ENCODE measurements at places on chromosomes 12 and 14.

GRCh38 chr12:93072340-93072739 is 143.2 kb upstream of the EEA1 start:
- H3K27ac ChIP-seq = no peak overlapping the region
- H3K4me1 ChIP-seq = no peaks in the 10 kb centered on the region
- no peaks in the 10 kb centered on the region for H3K27me3 ChIP-seq
- H3K36me3 ChIP-seq = no peaks in the 10 kb centered on the region

DNA sequence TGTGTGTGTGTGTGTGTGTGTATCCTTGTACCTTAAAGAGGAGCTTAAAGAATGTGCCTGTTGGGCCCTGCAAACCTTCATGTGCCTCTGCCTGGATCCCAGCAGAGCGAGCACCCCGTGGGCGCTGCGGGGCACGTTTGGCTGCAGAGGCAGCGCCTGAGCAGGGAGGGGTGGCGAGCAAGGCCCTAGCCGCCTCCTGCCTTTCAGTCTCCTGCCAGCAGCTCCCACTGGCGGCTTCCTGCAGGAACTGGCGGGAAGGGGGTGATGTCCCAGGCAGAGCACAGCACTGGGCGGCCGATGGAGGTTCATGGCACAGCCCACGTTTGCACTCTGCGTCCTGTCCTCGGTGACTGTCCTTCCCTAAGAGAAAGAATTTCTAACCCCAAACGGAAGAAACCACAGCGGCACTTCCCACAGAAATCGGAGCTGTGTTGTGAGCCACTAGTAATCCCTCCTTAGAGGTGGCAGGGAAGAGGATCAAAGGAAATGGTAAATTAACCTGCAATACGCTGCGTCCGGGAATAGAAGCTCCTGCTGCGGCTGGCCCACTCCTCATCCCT is 19.8 kb downstream of the ZBTB42 start:
- H3K4me3 ChIP-seq = no peak overlapping the region
- no peaks in the 10 kb centered on the region for H3K4me1 ChIP-seq
- H3K36me3 ChIP-seq = peaks cover 6% of the 10 kb centered on the region
- DNase-seq = peak; percentile 85

GRCh38 chr14:81946375-81946774 is 412.7 kb upstream of the SEL1L start:
- no peak overlapping the region for H3K4me3 ChIP-seq
- H3K27me3 ChIP-seq = no peaks in the 10 kb centered on the region
- H3K4me1 ChIP-seq = no peaks in the 10 kb centered on the region
- no peak overlapping the region for H3K27ac ChIP-seq

- peaks cover 8% of the 10 kb centered on the region for H3K36me3 ChIP-seq
- no peak overlapping the region for H3K4me3 ChIP-seq
- no peak overlapping the region for H3K27ac ChIP-seq
- H3K27me3 ChIP-seq = no peaks in the 10 kb centered on the region
- H3K4me1 ChIP-seq = peaks cover 2% of the 10 kb centered on the region
Observed at GRCh38 chr12:64229796-64230195, 7.7 kb upstream of the KICS2 start.

DNA sequence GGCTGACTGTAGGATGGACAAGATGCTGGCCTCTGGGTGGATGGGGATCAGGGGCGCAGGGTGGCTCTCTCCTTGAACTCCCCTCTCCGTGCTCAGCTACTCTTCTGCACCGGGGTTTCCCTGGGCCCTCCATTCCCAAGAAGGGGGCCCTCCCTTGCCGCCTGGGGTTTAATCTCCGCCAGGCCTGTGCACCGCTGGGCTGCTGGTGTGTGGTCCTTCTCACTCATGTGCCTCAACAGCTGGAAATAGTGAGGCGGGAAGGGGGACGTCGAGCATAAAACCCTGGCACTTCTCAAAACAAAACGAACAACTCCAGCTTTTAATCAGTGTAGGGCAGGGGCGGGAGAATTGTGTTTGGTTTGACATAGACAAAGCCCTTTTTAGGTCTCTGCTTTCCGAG is 19.0 kb upstream of the SMOC1 start:
- no peak for DNase-seq
- H3K27ac ChIP-seq = no peak overlapping the region
- no peaks in the 10 kb centered on the region for H3K27me3 ChIP-seq
- peaks cover 7% of the 10 kb centered on the region for H3K4me1 ChIP-seq

- H3K27me3 ChIP-seq = no peaks in the 10 kb centered on the region
- H3K27ac ChIP-seq = no peak overlapping the region
- no peaks in the 10 kb centered on the region for H3K36me3 ChIP-seq
- H3K4me3 ChIP-seq = no peak overlapping the region
Observed at GRCh38 chr12:4421590-4422031, 24.0 kb downstream of the FGF6 start.

- no peak overlapping the region for H3K4me3 ChIP-seq
- H3K27me3 ChIP-seq = no peaks in the 10 kb centered on the region
- no peak overlapping the region for H3K27ac ChIP-seq
- H3K4me1 ChIP-seq = no peaks in the 10 kb centered on the region
- no peaks in the 10 kb centered on the region for H3K36me3 ChIP-seq
- DNase-seq = no peak
Observed at GRCh38 chr12:90106568-90106967, 397.9 kb upstream of the ATP2B1 start.

DNA sequence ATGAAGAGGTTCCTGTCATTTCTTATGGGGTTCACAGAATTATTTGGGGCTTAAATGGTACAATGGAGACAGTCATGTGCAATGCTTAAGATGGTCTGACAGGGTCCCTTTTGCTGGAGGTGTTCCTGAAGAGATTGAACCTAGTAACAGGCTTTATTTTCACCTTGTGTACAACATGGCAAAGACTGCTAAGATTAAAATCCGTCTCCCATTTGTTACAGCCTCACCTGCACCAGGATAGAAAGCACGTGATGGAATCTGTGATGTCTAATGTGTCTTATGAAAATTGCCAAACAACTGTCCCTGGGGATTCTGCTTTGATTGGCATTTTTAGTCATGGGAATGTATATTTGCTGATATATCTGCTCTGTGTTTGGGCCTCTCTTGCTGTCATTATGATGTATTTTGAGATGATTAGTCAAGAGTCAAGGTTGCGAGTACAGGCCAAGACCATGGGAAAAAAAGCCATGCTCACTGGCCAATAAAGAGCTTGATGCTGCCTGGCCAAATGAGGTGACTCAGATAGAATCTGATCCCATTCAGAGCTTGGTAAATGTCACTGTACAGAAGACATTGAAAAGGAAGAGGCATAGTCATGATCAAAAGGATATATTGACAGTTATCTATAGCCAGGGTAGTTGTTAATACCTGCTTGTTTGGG is 96.1 kb downstream of the FLRT2 start:
- H3K27ac ChIP-seq = no peak overlapping the region
- no peaks in the 10 kb centered on the region for H3K27me3 ChIP-seq
- DNase-seq = no peak
- no peaks in the 10 kb centered on the region for H3K4me1 ChIP-seq
- H3K36me3 ChIP-seq = peaks cover 11% of the 10 kb centered on the region

- no peak for DNase-seq
- no peak overlapping the region for H3K27ac ChIP-seq
- H3K36me3 ChIP-seq = no peaks in the 10 kb centered on the region
- H3K27me3 ChIP-seq = no peaks in the 10 kb centered on the region
- no peak overlapping the region for H3K4me3 ChIP-seq
Observed at GRCh38 chr14:88838015-88838414, 13.6 kb downstream of the TTC8 start.

DNA sequence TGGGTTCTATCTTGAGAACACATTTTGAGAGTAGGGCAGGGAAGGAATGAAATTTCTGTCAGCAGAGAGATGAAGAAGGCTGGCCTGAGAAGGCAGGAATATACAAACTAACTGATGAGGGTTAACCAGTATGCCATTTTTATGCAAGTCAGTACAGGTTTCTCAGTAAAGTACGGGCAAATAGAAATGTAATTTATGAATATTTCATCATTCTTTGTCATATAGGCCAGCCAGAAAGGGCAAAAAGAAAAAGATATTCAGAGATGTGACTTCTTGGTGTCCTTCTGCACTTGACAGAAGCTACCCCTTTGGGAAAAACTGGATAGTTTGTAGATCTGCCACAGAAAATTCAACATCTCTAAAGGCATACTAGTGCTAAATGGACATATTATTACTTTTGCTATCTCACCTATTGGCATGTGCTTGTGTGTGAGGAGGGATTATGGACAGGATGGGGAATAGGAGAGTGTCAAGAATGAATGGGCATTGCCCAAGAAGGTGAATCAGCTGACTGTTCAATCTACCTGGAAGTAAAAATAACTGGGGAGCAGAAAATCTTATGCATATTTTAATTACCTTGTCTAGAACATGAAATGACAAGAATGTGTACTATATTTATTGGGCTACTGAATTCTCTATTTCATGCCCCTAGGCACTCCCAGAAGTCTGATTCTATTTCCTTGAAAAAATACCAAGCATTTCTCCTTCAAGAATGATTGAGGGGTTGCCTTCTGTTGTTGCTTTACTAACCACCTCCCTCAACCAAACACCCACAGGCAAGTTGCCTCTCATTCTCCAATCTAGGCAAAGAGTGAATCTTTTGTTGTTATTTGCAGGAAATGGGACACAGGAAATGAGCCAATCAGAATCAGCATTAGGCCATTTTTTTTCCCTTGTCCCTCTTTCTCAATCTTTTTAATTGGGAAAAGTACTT is 175.1 kb upstream of the SLC38A2 start:
- no peaks in the 10 kb centered on the region for H3K4me1 ChIP-seq
- H3K36me3 ChIP-seq = peaks cover 18% of the 10 kb centered on the region
- no peak overlapping the region for H3K27ac ChIP-seq
- H3K4me3 ChIP-seq = no peak overlapping the region
- H3K27me3 ChIP-seq = no peaks in the 10 kb centered on the region

- H3K27ac ChIP-seq = peak overlapping the region; percentile 97
- H3K36me3 ChIP-seq = peaks cover 79% of the 10 kb centered on the region
- peaks cover 11% of the 10 kb centered on the region for H3K4me1 ChIP-seq
- peak; percentile 74 for DNase-seq
Observed at GRCh38 chr12:131723532-131723931, 12.6 kb downstream of the SFSWAP start.

- no peaks in the 10 kb centered on the region for H3K4me1 ChIP-seq
Observed at GRCh38 chr12:115606040-115606439, 671.5 kb downstream of the MED13L start.

DNA sequence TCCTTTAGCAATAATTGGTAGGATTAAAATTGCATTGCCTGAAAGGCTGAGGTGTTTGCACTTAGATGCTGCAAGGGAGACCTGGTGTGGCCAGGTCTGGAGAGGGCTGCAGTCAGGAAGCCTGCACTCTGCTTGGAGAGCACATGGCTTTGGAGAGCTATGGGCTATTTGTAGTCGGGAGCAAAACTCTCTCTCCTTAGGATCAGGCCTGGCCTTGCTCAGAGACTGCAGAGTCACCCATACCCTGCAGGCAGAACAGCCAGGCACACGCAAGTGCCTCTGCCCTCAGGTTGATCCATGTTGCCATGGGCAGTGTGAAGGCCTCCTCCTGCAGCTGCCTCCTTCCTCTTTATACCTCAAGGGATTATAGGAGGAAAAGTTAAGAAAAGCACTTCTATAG is 26.8 kb downstream of the CKB start:
- peaks cover 41% of the 10 kb centered on the region for H3K36me3 ChIP-seq
- H3K27ac ChIP-seq = no peak overlapping the region
- H3K27me3 ChIP-seq = no peaks in the 10 kb centered on the region
- no peak for DNase-seq

DNA sequence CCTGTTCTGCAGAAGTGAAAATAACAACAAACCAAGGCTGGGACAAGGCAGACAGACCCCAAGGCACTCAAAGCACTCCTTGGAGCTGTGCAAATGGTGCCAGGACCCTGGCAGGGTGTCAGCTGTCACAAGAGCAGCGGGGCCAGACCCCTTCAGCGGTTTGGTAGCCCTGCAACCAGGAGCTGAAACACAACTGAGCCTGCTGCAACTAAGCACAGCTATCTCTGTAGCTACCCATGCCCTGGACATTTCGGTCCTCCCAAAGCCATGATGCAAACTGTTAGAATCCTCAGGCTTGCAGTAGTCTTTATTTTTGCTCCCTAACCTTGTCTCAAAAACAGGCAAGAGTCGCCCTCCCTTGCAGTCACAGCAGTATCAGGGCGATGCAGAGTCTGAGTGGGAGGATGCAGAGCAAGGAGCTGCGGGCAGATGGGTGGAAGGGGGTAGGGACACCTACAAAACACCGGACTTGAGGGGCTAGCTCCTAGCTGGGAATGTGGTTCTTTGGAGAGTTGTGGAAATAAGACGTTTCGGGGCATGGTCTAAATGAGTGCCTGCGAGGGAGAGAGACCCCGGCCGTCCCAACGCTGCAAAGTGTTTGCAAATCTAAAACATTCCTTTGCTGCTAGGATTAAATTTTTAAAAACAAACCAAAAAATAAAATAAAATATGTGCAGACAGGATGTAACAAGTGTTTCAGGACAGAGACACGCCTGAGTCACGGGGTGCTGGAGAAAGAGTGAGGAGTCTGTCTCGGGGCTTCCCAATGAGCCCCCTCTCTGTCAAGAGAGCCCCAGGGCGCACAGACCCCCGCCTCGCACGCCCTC is 1.0 kb downstream of the NUAK1 start:
- H3K4me3 ChIP-seq = peak overlapping the region; percentile 86
- H3K27me3 ChIP-seq = no peaks in the 10 kb centered on the region
- DNase-seq = no peak

DNA sequence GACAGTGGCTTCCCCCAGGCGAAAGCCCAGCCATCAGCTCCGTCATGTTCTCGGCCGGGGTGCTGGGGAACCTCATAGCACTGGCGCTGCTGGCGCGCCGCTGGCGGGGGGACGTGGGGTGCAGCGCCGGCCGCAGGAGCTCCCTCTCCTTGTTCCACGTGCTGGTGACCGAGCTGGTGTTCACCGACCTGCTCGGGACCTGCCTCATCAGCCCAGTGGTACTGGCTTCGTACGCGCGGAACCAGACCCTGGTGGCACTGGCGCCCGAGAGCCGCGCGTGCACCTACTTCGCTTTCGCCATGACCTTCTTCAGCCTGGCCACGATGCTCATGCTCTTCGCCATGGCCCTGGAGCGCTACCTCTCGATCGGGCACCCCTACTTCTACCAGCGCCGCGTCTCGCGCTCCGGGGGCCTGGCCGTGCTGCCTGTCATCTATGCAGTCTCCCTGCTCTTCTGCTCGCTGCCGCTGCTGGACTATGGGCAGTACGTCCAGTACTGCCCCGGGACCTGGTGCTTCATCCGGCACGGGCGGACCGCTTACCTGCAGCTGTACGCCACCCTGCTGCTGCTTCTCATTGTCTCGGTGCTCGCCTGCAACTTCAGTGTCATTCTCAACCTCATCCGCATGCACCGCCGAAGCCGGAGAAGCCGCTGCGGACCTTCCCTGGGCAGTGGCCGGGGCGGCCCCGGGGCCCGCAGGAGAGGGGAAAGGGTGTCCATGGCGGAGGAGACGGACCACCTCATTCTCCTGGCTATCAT is 663 bp downstream of the PTGER2 start:
- peaks cover 37% of the 10 kb centered on the region for H3K27me3 ChIP-seq
- peaks cover 5% of the 10 kb centered on the region for H3K36me3 ChIP-seq
- H3K27ac ChIP-seq = no peak overlapping the region
- 0 out of 2 replicates have a peak, but pooled peaks cover 2% of the 10 kb centered on the region for H3K4me1 ChIP-seq

- no peak for DNase-seq
- peaks cover 7% of the 10 kb centered on the region for H3K4me1 ChIP-seq
- H3K36me3 ChIP-seq = no peaks in the 10 kb centered on the region
- no peak overlapping the region for H3K27ac ChIP-seq
- no peaks in the 10 kb centered on the region for H3K27me3 ChIP-seq
- H3K4me3 ChIP-seq = no peak overlapping the region
Observed at GRCh38 chr12:109435428-109436187, 41.5 kb downstream of the KCTD10 start.

GRCh38 chr12:94244165-94245133 is 96.1 kb downstream of the PLXNC1 start:
- H3K27ac ChIP-seq = no peak overlapping the region
- no peaks in the 10 kb centered on the region for H3K4me1 ChIP-seq
- no peaks in the 10 kb centered on the region for H3K27me3 ChIP-seq
- no peak overlapping the region for H3K4me3 ChIP-seq
- H3K36me3 ChIP-seq = no peaks in the 10 kb centered on the region
- no peak for DNase-seq
